HT1080 (cell line): ENCODE measurements at places on chromosomes 13 and 19.

- DNase-seq, result peak; percentile 89
These were observed 607 bp upstream of the ZNF566 start for GRCh38 chr19:36489920-36490415.

- no peak for DNase-seq
These were observed 437.4 kb upstream of the SPRY2 start for GRCh38 chr13:80778297-80778696.

DNA sequence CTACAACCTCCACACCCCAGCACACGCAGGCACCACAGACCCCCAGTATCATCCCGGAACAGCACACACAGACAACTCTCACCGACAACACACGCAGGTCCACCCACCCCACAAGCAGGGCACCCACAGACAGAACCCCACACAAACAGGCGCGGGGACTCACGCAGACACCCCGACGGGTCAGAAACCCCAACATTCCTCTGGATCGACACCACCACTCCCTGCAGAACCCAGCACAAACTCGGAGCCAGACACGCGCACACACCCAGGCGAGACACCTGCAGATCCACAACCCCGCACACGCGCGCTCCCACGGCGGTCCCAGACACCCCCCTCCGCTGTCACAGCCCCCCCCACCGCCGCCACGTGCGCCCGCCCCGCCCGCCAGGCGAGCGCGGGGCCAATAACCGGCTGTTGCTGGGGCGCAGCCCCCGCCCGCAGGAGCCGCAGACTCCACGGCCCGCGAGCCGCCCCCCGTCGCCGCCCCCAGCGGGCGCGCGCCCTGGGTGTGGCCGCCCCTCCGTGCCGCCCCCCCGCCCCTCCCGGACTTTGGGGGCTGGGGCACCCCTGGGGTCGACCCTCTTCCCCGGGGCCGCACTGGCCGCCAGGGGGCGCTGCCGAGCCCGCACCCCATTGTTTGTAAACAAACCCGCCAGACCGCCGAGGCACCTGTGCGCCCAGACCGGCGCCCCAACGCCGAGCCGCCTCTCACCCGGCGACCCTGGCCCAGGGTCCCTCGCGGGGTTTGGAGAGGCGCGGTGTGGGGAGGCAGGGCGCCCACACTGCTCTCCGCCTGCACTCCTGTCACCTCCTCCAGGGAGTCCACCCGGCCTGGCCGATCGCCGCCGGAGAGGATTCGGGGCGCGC lies 712 bp downstream of the BBC3 start:
- peak; percentile 64 for DNase-seq

GRCh38 chr13:30033681-30034457 lies 183.5 kb upstream of the UBL3 start:
- peak; percentile 89 for DNase-seq

DNA sequence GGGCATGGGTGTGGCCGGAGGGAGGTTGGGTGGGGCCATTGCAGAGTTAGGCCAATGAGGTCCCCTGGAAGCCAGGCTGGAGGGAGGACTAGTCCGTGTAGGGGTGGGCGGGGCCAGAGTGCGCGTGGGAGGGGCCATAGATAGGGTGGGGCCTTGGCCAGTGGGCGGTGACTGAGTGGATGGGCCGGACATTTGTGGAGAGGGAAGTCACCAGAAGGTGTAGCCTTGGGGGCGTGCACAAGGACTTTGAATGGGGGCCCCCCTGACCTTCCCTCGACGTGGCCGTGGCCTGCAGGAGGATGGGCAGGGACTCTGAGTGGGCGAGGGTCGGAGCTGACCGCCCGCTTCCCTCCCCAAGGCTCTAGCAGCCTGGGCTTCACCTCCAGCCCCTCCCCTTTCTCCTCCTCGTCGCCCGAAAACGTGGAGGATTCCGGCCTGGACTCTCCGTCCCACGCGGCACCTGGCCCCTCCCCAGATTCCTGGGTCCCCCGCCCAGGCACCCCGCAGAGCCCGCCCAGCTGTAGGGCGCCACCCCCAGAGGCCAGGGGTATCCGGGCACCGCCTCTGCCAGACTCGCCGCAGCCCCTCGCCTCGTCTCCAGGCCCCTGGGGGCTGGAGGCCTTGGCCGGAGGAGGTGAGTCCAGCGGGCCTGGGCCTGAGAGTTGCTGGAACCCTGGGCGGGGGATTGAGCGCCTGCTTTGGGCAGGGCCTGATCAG lies 16.5 kb upstream of the B3GNT3 start:
- no peak for DNase-seq

DNA sequence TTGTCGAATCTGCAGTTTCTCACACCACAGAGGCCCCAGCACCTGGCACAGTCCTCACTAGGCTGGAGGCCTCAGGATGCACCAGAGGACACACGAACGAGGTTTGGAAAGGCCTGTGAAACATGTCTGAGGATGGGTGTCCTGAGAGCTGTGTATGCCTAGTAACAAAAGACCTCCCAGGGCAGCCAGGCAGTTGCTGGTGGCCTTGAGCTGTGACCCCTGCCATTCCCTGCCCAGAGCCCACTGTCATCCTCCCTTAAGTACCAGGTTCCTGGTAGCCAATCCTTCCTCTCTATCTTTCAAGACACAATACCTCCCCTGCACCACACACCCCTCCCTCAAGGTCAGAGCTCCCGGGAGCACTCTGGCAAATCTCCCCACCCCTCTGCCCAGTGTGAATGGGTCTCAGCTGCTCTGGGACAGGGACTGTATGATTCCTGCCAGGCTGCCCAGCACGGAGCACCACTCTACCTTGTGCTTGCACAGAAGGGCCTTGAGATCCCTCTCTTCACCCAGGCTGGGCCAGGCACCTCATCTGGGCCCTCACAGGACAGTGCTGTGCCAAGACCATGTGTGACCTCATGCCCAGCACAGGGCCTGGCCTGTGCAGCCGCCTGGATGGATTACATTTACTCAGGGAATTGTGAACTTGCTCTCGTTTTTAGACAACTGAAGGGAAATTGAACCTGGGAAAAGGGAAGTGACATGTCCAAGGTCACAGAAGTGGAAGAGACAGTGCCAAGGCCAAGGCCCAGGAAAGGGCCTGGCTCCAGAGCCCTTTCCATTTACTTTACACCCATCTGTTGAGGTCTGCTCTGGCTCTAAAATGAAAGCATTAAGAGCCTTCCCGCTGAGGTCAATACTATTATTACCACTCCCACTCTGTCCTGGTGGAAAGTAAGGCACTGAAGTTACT lies 2.2 kb downstream of the ZNF787 start:
- no peak for DNase-seq

- DNase-seq, result peak; percentile 37
These were observed 349.1 kb downstream of the LIG4 start for GRCh38 chr13:107866032-107866940.

- DNase-seq, result no peak
These were observed 17.8 kb downstream of the ARID3A start for GRCh38 chr19:943551-944170.

DNA sequence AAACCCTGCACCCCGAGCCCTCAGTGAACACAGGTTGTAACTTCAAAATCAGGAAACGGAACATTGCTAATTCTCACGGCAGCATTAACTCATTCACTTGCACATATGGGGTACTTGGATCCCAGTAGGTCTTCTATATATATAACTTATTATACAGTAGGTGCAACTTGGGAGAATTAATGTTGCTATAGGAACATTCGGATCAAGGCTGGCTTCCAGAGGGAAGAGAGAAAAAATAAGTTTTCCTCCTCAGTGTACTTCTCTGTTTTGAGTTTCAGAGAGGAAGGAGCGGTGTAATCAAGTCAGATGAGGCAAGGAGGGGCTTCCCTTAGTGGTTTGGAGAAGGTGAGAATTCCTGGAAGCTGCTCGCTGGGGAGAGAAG lies 90.9 kb upstream of the ZNF507 start:
- DNase-seq, result no peak

DNA sequence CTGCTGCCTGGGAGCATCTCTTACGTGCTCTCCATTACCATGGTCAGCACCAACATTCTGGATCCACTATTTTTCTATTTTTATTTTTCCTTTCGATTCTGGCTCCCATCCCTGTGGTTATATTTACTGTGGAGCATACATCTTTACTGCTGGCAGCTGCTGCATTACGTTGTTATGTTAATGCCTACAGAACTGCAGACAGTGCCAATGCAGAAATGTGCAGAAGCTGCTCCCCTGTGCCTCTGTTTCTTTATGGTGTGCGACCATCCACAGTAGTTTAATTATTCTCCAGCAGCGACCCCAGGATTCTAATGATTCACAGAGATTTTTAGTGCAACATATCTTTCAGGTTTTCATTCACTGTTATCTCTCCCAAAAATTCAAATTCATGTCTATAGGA lies 911.7 kb upstream of the SLITRK6 start:
- DNase-seq, result no peak

- DNase-seq, result no peak
These were observed 130.4 kb downstream of the CRYL1 start for GRCh38 chr13:20395061-20395916.

DNA sequence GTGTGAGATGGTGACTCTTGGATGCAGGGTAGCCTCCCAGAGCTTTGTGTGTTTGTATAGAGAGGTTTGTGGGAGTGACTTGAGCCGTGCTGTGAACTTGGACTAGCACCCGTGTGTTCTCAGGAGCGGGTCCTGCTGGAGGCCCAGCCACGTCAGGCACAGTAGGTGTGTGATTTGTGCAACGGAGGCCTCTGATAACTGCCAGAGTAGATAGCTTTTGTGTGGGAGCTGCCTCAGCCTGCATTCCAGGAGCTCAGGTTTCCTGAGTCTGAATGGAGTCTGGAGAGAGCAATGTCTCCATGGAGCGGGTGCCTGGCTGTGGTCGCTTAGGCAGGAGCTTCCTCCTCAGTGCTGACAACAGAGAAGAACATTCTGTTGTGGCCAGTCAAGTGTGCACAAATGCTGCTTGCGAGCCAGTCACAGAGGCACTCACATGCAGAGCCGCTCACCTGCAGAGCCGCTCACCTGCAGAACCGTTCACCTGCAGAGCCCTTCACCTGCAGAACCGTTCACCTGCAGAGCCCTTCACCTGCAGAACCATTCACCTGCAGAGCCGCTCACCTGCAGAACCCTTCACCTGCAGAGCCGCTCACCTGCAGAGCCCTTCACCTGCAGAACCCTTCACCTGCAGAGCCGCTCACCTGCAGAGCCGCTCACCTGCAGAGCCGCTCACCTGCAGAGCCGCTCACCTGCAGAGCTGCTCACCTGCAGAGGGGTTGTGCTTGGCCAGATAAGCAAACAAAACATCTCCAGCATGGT lies 32.6 kb downstream of the TFDP1 start:
- no peak for DNase-seq

DNA sequence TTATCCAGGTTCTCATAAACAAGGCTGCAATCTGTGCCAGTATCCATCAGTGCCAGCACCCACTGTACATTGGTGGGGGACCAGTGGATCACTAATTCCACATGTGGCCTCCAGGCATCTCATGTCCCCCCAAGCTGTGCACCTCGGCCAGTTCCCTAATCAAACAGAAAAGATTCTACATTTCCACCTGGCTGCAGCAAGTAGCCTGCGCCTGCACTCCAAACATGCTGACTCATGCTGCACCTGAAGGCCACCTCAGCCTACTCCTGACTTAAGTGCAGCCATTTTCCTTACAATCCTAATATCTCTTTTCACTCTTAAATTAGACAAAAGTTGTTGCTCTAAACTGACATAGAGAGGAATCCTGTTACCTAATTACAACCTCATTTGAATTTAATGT lies 729.4 kb upstream of the MIR17HG start:
- DNase-seq, result no peak

- DNase-seq, result no peak
These were observed 11.5 kb upstream of the ILF3 start for GRCh38 chr19:10642473-10643171.

DNA sequence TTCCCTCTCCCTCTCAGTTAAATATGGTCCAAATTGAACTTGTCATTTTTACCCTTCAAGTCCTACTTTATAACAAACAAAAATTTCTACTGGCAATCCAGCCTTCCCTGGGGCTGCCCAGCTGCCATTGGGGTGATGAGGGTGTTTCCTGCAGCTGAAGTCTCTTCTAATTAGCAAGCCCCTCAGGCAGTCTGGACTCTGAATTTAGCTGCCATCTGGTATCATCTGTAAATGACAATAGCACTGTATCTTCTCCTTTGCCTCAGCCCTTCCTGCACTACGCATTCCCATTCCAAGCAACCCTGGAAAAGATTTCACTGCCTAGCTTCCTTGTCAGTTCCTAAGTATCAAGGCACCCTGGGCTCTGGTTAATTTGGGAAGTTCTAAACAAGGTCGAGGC lies 331.1 kb upstream of the KLF12 start:
- DNase-seq, result no peak

DNA sequence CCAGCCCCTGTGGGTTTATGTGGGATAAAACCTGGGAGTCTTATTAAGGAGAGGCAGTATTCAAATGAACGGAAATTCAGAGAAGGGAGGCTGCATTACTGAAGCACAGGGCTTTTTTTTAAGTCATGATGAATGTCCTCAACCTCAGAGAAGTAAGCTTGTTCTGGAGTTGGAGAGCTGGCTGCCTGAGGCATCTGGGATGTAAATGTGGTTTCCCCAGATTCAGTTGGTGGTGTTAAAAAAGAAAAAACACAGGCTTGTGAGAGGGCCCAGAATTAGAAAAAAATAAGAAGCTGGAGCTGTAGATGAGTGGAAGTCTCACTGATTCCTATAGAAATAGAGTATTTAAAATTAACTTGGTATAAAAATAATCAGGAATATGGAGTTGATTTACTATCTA lies 64.0 kb upstream of the GPR12 start:
- no peak for DNase-seq

DNA sequence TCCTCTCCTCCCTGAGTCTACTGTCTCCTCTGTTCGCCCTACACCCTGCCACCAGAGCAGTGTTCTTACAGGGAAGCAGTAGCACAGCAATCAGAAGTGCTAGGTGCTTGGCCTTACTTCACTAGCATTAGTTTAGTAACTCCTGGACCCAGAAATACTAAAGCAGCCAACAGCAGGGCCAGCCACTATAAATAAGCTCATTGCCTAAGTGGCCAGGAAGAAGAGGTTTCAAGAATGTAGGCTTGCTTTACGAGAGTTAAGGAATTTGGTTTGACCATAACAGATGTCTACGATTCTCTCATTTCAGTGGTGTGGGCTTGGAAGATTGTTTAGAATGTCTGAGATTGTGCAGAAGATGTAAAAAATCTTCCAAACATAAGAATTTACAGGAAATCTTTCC lies 103.3 kb downstream of the ZAR1L start:
- peak; percentile 25 for DNase-seq

GRCh38 chr19:53882391-53883050 lies 524 bp downstream of the PRKCG start:
- no peak for DNase-seq

DNA sequence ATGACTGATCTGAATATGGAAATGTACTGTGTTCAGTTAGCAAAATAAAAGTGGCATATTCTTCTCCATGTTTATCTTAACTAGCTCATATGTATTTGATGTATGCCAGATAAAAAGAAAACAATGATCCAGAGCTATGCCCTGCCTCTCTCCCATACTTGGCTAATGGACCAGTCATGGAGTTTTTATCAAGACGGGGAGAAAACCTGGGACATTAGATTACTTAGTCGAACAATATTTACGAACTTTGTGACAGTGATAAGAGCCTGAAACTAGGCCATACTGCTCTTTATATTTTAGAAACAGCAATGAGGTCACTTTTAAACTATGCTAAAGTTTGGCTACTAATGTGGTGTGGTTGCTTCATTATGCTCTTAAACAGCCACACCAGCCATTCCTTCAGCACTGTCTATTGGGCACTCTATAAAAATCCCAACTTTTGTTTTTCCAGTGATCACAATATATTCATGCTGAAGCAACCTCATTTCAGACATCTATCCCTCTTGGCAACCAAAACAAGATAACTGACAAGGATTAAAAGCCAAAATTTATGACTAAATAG lies 265.0 kb downstream of the FGF14 start:
- no peak for DNase-seq
